Activated CD4-positive, CD25-positive, alpha-beta regulatory T cell treated with anti-CD3 and anti-CD28 coated beads, Interleukin-2, amount 50 U/mL, for 16 hours (primary cell): ENCODE measurements at places on chromosomes 7 and 10.

GRCh38 chr7:2710901-2711551, 23.0 kb downstream of the AMZ1 start:
- peak; percentile 26 for DNase-seq

DNA sequence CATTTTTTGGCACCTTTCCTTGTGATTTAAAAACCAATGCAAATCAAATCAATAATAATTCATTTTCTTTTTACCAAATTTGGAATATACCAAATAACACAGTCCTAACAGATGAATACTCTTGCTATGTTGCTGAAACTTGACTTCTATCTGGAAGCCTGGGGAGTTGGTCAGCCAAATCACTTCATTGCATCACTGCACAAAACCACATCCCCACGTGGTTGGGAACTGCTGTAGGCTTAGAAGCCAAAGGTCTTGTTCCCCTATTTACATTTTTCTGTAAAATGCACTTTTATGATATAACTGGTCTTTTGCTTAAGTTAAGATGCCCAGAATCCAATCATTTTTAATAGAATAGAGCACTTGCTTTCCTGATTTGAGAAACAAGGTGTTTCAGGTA, 15.2 kb downstream of the GPR85 start:
- DNase-seq, result no peak

- DNase-seq, result no peak
Observed at GRCh38 chr7:127091620-127092019, 161.1 kb downstream of the GRM8 start.

GRCh38 chr10:34655286-34656170, 159.6 kb downstream of the PARD3 start:
- no peak for DNase-seq

DNA sequence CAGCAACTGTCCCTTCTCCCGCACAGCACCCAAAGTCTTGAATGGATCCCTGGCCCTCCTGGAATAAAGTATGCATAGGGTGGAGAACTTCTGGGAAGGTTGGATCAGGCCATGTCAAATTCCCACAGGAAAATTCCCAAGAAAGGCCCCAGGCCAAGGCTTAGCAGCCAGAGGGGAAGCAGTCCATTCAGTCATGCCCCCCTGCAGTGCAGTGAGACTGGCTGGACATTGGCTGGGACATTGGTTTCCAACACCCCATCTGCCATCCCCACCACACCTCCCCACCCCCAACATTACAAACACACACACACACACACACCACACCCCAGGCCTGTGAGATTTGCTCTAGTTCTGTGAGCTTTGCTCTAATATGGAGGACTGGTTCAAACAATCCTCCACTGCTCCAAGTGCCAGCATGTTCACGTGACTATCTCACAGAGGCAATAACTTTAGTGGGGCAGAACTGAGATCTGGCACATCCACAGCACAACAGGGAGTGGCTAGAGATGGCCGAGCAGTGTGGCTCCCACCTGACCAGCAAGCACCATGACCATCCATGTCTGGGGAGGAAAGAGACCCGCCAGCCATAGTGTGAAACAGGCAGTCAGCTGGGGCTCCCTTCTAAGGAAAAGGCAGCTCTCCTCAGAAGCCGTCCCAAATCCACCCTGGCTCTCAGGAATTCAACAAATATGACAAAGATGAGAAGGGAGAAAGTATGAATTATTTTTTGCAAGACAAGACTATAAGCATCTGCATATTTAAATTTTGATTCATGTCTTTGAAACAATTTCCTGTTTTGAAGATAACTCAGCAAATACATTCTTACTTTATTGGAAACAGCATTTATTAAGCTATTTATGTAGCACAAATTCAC, 6.7 kb upstream of the FAM170B start:
- DNase-seq, result no peak

- no peak for DNase-seq
Observed at GRCh38 chr10:85851325-85851724, 515.3 kb downstream of the GRID1 start.

DNA sequence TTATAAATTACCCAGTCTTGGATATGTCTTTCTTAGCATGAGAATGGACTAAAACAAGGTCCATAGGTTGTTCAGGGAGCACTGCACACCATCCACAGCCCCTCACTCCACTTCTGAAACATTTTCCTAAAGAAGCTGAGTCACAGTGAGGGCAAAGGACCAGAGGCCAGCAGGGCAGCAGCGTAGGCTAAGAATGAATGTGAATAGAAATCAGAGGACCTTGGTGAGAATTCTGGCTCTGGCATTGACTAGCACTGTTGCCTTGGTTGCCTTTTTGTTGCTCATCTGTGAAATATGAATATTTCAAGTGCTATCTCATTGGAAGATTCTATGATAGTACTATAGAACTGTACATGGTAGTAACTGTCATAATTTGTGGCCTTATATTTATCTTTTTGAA, 41.7 kb upstream of the TOMM7 start:
- DNase-seq, result no peak

DNA sequence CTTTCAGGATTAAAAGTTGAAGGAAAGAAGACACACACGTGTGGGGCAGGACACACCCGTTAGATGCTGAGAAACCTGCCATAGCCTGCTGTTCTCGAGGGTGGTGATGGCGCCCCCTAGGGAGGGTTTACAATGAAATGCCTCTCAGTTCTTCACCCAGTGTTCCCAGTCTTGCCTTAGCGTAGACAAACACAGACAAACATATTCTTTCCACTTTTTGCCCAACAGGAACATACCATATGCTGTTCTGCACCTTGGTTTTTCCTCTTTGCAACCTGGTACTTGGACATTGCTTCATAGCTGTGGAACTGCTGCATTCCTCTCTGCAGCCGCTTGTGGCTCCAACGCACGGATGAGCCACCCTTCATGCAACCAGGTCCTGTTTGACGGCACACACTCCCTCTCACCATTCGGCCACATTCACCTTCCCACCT, 23.3 kb upstream of the HSPA12A start:
- no peak for DNase-seq

- no peak for DNase-seq
Observed at GRCh38 chr7:156998988-156999957, 11.2 kb downstream of the MNX1 start.

- DNase-seq, result no peak
Observed at GRCh38 chr10:58574058-58574457, 61.4 kb downstream of the BICC1 start.

DNA sequence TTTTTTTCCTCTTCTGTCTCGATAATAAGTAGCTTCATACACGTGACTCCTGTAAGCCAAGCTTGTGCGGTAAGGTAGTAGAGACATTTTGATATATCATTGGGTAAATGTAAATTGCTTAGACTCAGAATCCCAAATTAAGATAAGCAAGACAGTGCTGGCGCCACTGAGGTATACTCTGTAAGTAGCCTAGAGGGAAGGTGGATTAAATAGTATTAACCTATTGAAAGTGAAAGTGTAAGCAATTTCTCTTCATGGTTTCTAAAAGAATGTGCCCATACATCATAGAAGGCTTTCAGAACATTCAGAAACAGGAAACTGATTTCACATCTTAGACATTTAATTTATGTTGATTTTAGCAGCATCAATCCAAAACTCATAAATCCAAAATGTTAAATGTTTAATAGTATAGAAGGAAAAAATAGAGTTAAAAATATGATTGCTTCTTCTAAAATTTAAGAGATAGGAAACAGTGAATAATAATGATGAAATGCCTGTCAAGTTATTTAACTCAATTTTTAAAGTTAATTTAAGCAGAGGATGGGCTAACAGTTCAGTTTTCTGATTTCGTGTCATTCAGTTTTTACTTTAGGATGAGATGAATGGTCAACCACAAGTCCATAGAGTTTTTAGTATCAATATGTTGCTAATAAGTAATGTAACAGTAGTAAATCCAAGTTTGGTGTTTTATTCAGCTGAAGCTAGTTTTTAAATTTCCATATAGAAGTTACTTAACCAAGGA, 36.8 kb downstream of the LRRC72 start:
- DNase-seq, result no peak

- DNase-seq, result no peak
Observed at GRCh38 chr10:79298403-79299244, 48.6 kb upstream of the PPIF start.

DNA sequence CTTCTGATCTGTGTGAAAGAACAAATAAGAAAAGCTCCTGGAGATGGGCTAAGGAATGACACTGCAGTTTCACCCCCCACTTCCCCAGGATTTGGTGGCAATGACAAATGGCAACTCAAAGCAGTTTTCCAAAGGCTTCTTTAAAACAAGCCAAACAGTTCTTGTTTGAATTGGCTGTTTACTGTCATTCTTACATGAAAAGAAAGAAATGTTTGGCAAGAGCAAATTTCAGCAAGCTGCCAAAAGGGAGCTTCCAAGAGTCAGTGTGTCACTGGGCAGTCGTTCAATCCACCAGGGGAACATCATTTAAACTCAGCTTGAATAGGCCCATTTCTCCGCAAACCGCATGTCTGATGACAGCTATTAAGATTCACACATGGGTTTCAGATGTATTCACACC, 119.0 kb upstream of the RHOBTB1 start:
- no peak for DNase-seq

- DNase-seq, result no peak
Observed at GRCh38 chr7:1481300-1481699, 22.0 kb upstream of the MICALL2 start.

- DNase-seq, result peak; percentile 80
Observed at GRCh38 chr10:114937962-114938855, at the start of gene TRUB1. TSS of gene TRUB1 (plus strand) at chr10:114938195. CDS start at chr10:114938254, 59 bp downstream.

DNA sequence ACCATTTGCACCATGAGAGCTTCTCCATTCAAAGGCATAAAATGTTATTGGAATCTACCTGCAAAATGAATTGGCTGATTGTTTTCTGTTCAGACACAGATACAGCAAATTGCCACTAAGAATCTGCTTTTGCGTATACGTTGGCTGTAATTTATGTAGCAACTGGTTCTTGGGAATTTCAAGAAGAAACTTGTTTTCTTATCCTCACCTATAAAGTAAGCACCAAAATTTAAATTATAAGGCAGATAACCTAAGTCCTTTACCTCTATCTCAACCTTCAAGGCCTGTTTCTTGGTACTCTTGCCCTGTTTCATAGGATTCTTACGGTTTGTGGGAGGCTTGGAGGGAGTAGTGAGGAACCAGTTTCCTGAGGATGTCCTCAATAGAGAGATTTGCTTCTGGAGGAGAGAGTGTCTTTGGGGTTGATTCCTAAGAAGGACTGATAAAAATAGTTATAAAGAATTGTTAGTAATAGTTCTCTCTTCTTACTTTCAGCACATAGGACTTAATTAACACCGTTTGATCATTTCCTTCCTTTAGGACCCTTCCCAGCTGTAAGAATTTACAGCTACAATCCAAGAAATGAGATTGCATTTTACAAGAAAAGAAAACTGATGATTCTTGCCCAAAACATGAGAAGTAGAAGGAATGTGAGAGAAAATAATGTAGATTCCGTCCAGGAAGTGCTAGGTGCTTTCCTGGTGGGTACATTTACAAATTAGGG, 2.0 kb downstream of the STAMBPL1 start:
- DNase-seq, result no peak

DNA sequence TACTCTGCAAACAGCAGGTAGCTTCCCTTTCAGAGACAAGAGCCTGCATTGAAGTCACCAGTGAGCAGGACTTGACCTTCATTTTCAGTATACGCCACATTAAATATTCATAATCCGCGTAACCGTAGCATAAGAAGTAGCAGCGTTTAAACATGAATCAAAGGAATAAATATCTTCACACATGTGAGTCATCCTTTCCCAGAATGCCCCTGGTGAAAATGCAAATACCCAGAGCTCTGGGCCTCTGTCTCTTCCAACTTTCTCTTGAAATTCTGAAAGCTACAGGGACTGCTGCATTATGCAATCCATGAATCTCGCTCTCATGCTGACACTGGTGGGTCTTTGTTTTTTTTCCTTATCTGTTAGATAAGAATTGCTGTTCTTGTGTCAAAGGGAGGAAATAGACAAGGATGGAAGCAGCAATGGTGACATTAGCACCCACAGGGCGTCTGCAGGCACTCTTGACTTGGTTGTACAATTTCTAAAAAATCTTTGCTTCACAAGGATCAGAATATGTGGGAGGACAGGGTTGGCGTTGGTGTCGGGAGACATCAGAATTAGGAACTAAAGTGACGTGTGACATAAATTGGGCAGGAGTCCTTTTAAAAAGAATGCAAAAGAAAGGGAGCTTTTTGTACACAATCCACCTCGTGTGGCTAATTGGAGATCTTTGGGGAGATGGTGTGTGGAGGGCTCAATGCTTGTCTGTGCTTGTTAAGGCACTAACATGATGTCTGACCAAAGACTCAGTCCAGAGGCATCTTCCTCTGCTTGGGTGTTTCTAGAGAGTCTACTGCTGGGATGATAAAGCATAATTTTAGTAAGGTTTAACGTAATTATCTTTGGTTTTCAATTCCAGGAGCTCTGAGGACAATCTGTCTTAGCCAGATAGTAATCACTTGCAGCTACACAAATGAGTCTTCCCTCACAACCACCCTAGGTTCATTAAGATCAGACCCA, 390.3 kb downstream of the KCNMA1 start:
- no peak for DNase-seq

- no peak for DNase-seq
Observed at GRCh38 chr10:33428682-33429081, 94.2 kb upstream of the NRP1 start.

- no peak for DNase-seq
Observed at GRCh38 chr10:107442035-107442505, 277.6 kb upstream of the SORCS1 start.

DNA sequence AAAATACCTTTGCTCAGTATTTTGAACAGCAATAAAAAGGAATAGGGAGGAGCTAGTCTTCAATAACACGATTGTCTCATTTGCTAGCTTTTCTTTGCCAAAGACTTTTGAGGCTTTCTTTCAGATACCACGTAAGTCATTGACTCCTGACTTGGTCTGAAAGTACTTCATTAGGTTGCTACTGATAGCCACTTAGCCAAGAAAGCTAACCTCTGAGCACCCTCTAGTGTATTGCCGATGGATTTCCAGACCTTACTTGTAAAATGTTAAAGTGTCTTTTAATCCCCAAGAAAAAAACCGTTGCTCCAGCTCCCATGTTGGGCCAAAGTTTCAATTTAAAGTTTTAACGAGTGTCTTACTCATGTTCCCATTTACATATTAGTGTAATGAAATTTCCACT, 63.4 kb upstream of the STRIP2 start:
- DNase-seq, result no peak

- no peak for DNase-seq
Observed at GRCh38 chr7:65946904-65947303, 35.1 kb downstream of the GUSB start.

GRCh38 chr7:14092331-14092730, 102.9 kb upstream of the ETV1 start:
- DNase-seq, result no peak

DNA sequence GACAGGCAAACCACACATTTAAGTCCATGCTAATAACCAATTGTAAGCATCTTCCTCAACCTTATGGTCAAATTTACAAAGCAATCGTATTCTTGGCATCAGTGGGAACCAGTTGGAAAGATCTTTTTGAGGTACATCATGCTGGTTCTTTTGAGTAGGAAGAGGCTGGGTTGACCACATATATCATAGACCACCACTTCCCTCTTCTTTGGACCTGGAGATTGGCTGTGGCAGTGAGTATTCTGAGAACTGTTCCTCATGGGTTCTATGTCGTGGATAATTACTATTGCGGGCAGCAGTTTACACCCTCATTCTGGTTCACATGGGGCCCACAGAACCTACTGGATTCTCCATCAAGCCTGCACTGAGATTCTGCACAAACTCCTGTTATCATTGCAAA, 35.5 kb upstream of the C1GALT1 start:
- no peak for DNase-seq
